NCI-H82 (cell line): ENCODE measurements at places on chromosomes 5 and 9.
A peak's percentile ranks its signal among the peaks of the same experiment; 100 is the strongest.

DNA sequence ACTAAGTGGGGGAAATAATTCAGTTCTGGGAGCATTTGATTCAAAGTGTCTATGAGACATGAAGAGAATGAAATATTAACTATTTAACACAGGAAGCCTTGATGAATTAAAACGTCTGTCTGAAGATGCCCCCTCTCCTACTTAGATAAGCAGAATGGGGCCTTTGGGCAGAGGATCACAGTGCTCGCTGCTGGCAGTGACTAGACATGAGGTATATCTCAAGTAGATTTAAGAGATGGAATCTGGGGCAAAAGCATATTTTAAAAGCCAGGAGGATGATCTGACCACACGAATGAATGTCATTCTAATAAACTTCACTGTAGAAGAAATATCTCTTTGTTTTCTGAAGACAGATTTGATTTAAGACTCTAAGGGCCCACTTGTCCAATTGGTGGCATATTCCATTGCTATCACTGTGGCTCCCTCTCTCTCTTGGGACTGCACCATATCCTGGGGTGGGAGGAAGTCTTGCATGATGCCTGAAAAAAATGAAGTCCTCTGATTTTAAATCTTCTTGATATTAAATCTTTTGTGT, 254.0 kb downstream of the MAN2A1 start:
- no peak for DNase-seq

DNA sequence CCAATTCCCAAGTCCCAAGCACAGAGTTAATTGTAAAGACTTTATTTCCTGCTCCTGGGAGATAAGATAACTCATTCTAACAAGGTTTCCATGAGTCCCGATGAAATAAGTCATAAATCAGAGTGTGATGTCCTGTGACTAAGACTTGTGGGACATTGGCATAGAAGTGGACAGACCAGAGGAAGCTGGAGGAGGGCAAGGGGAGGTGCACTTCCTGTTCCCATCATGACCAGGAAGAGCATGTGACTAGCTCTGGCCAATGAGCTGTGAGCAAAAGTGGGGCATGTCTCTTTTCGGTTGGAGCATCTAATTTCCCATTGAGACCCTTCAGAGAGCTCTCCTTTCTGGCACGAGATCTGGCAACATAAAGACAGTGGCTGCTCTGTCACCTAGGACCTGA, 100.4 kb downstream of the ZNF354C start:
- DNase-seq, result no peak

DNA sequence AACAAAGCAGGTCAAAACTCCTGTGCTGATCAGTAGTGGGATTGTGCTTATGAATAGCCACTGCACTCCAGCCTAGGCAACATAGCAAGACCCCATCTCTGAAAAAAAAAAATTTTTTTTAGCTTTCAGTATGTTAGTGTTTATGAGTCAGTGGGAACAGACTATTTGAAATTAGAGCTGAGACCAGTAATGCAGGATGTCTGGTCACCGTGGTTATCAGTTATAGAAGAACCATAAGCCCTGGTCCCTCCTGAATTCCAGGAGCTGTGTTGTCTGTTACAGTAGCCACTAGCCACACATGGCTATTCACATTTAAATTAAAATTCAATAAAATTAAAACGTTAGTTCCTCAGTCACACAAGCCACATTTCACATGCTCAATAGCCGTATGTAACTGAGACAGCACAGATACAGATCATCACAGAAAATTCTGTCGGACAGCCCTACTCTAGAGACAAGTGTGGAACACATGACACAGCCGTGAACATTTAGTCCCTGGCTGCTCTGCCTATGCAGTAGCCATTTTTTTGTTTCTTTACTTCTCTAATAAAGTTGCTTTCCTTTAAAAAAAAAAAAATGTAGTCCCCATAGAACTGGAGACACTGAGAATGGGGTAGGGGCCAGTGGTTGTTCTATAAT, 96.1 kb upstream of the SAP30L start:
- DNase-seq, result no peak

DNA sequence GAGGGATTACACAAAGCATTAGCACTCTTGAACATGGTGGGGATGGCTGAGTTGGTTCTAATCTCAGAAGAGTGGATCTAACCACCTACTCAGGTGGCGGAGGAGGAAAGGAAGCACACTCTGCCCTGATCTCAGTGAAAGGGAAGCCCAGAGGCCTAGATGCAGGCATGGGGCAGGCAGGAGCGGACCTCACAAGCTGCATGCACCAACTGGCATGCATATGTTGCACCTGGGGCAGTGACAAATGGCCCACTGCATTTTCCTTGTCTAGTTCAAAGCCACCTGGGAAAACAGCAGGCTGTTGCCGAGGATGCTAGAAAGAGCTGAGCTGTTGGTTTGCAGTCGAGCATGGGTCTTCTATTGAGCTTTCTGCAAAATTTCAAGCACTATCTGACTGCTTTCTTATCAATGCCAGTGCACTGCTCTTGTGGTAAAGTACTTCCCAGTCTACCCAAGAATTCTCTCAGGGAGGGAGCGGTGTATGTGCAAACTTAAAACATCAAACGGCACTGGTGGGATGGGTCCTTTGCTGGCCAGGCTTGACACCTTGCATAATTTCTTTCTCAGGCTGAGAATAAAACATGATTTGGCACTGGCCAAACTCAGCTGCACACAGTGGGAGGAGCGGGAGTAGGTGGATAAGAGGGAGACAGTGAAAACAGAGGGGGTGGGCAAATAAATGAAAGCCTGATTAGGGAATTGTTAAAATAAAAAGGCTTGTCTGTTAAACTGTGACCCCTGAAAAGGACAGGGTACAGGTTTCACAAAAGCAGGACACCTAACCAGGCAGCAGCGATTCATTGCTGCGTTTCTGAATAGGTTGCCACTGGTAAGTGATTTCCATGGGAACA, 108.9 kb downstream of the MARCHF3 start:
- DNase-seq, result peak; percentile 43

GRCh38 chr5:103598997-103599566, 36.5 kb upstream of the NUDT12 start:
- no peak for DNase-seq
